ENCODE measurements at places on chromosomes 12 and 14. TPM values are rescaled to one million over a fixed set of nuclear protein-coding genes. Genes with fewer than 3 reads are reported as not detected.

MIS18BP1 gene
- total RNA-seq, result 5.5 TPM

PARPBP gene
- total RNA-seq, result 0.47 TPM

MAPKAPK5 gene
- 24.8 TPM for total RNA-seq

PTPRR gene
- total RNA-seq, result 0.55 TPM

KRT79 gene
- total RNA-seq, result not detected

TAS2R9 gene
- total RNA-seq, result not detected

LRRC9 gene
- total RNA-seq, result 0.05 TPM

PTCSC3 gene
- not detected for total RNA-seq

KRT75 gene
- total RNA-seq, result not detected
